ENCODE measurements at places on chromosomes 11 and 22.

DNA sequence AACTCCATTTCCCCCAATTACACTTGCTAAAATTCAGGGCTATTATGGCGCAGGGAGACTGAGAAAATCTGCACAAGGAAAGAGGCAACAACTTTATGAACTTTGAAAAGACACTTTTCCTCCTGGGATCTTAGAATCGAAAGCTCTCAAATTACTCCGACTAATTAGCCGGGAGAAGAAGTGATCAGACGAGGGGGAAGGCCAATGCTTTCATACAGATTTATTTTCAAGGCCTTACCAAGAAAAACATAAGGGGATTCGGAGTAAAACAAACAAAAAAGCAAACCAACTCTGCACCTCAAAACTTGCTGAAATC is 1.6 kb downstream of the PAX6 start:
- no peak for DNase-seq

DNA sequence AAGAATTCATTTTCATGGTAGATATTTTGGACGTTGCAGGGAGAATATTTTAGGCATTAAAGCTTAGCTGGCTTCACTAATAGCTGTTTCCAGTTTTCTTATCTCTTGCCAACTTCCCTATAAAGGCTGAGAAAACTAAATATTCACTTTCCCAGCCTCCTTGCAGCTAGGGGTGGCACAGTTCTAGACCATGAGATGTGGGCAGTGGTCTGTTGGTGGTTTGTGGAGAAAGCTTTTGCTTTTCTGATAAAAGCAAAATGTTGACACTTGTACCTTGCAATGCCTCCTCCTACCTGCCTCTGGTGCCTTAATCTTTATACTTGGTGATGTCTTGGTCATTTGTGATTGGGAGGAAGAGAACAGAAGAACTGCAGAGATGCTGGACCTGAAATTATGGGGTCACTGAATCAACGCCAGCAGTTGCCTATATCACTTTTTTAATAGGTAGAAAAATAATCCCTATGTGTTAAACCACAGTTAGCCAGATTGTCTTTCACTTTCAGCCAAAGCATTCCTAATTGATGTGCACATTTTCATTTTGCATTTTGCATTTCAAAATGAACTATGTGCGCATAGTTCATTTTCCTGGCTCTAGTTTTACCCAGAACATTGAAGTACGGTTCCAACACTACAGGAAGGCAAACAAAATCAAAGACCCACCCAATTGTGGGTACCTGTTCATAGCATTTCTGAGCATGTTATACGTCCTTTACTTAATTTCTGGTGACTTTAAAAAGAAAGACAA is 24.9 kb upstream of the ABTB2 start:
- no peak for DNase-seq

- no peak for DNase-seq
Measured at GRCh38 chr11:119637481-119637880, 91.5 kb downstream of the NECTIN1 start.

GRCh38 chr11:76131142-76131541 is 75.2 kb downstream of the WNT11 start:
- no peak for DNase-seq

- no peak for DNase-seq
Measured at GRCh38 chr22:44139773-44140172, 41.0 kb upstream of the PARVG start.

- no peak for DNase-seq
Measured at GRCh38 chr11:119473901-119474681, 51.1 kb upstream of the THY1 start.

GRCh38 chr22:46134111-46134705 is 16.1 kb upstream of the PPARA start:
- no peak for DNase-seq

GRCh38 chr11:134652586-134653255 is 240.7 kb upstream of the B3GAT1 start:
- DNase-seq, result no peak

DNA sequence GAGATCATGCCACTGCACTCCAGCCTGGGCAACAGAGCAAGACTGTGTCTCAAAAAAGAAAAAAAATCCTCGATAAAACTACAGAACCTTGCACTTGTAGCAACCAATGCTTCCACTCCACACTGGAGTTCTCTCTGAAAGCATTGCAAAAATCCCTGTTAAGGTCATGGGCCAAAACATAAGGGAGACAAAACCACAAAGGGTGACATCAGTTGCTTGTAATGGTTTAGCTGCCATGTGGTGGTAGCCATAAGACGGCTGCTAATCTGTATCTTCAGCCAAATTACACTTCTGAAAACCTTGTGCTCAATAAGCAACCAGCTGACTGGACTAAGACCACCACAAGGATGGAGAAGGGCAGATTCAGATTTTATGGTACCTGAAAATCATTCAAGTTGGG is 20.6 kb upstream of the TPH1 start:
- no peak for DNase-seq

DNA sequence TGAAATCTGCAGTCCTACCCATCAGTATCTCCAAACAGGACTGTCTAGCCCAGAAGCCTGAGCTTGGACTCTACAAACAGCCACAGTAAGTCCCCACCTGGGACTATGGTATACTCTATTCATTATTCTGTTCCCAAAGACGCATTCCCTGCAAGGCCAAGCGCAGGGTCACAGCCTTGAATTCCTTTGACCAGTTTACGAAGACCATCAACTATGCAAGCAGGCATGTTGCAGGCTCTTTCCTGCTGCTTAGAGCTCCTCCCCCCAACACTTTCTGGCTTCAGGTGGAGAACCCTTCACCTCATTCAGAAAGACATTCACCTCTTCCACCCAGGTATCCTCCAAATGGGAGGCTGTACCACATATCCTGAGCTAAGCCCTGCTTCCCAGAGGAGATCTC is 62.5 kb downstream of the TIMP3 start:
- no peak for DNase-seq

DNA sequence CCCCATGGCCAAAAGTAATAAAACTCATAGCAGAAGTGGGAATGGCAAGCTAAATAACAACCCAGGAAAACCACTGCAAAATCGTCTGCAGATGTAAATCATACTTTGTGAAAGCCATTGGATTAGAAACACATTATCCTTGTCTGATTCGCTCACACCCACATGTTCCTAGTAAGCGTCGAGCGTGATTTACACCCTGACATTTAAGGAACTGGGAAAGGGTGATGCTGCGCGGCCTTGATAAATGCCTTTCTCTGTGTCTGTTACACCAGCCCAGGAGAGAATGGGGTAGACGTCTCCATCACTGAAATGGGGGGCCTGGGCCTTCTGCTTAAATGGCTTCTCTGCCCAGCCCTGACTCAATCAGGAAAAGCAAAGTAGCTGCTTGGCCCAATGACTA is 162.7 kb downstream of the NTM start:
- no peak for DNase-seq

Measured in stimulated activated CD4-positive, alpha-beta T cell treated with anti-CD3 and anti-CD28 coated beads, Interleukin-15, amount 100 ng/mL, for 1 hour (primary cell).